ENCODE measurements at places on chromosomes 7 and 10.

DNA sequence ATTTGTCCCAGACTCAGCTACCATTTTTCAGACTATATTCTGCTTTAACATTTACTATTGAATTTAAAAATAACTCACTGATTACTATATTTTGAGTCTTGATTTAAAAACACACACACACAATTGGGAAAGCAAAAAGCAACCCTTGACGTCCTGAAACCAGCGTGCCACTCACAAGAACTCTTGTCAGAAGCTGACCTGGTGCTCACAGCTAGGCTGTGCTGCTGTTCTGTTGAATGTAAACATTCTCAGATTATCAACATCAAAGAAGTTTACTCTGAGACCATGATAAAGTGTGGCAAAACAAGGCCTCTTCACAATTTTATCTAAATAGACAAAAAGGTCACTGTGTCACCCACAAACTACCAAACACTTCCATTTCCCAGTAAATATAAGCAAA is 62.6 kb upstream of the CACNA2D1 start:
- no peak for DNase-seq

DNA sequence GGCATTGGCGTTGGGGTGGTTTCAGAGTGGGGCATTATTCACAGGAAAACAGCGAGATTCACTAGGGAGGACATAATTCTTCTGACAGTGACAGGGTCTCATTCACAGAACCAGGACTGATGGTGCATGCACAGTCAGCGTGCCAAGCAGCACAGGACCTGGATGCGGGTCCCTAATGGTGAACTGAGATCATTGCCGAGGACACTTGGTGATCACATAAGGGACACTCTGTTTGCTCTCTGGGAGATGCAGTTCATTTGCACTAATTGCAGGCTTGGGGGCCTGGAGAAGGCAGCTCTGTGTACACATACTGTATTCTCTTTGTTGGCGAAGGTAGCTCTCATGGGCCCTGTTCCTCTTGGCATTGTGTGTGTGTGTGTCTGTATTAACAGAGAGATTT is 716.1 kb downstream of the PHTF2 start:
- DNase-seq = no peak

- no peak for DNase-seq
Observed at GRCh38 chr7:75984130-75985008, 10.0 kb downstream of the TMEM120A start.

DNA sequence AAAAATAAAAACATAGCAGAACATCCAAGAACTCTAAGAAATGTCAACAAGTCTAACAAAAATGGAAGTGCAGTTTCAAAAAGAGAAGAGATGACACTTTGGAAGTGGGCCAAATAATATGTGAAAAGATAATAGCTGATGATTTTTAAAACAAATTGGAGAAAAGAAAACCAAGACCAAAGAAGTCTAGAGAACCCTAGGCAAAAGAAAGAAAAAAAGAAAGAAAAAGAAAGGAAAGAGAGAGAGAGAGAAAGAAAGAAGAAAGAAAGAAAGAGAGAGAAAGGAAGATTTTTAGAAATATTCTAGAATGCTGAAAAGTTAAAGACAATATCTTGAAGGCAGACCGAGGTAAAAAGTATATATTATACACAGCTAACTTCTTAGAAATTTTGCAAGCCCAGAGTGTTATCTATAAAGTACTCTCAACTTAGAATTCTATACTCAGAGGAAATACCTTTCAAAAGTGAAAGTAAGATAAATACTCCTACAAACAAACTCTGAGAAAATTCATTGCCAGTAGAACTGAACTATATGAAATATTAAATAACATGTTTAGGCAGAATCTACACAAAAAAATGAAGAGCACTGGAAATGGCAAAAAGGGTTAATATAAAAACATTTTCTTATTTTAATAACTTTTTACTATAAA is 138.7 kb upstream of the SMIM30 start:
- no peak for DNase-seq

GRCh38 chr7:106485031-106485551 is 175.9 kb downstream of the CCDC71L start:
- DNase-seq = no peak

GRCh38 chr10:48358162-48358561 is 51.7 kb downstream of the MAPK8 start:
- no peak for DNase-seq

GRCh38 chr10:93073539-93074146 is at the start of gene CYP26A1:
Gene CYP26A1 (plus strand): TSS chr10:93073893. CDS start chr10:93073935, 42 bp downstream.
- DNase-seq = no peak

GRCh38 chr7:89623018-89623672 is 531.1 kb upstream of the STEAP1 start:
- no peak for DNase-seq

DNA sequence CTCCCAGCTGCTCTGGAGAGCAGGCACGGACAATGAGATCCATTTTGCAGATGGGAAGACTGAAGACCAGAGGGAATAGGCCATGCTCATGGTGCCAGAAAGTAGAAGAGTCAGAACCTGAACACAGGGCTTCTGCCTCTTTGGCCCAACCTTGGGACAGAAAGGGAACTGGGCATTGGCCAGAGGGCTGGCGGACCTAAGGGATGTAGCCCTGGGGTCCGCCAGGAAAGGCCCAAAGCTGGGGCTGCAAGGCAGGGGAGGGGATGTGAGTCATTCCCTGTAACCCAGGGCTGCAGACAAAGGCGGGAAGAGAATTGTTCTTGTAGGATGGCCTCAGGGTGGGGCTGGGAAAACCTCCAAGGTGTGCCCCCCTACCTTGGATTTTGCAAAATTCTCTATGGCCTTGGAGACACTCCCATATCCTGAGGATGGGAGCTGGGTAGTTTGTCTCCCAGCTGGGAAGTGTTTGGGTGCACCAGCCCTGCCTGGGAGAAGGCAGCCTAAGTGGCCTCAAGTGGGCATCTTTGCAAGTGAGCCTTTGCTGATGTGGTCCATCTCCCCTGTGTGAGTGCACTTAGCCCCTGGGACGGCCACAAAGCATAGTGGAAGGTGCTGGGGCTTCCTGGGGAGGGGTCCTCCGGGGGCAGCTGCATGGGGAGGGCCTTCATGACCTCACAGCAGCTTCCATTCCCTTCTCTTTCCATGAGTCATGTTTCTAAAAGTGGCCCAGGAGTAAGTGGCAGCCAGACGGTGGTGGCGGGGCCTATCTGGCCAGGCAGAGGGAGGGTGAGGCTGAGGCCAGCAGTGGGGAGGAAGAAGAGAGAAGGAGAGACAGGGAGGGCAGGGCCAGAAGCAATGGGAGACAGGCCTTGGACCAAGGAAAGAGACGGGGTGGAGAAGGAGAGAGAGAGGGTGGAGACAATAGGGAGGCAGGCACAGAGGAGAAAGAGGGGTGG is 9.2 kb downstream of the AQP1 start:
- DNase-seq = no peak

- no peak for DNase-seq
Observed at GRCh38 chr10:113469796-113470195, 83.1 kb upstream of the HABP2 start.

DNA sequence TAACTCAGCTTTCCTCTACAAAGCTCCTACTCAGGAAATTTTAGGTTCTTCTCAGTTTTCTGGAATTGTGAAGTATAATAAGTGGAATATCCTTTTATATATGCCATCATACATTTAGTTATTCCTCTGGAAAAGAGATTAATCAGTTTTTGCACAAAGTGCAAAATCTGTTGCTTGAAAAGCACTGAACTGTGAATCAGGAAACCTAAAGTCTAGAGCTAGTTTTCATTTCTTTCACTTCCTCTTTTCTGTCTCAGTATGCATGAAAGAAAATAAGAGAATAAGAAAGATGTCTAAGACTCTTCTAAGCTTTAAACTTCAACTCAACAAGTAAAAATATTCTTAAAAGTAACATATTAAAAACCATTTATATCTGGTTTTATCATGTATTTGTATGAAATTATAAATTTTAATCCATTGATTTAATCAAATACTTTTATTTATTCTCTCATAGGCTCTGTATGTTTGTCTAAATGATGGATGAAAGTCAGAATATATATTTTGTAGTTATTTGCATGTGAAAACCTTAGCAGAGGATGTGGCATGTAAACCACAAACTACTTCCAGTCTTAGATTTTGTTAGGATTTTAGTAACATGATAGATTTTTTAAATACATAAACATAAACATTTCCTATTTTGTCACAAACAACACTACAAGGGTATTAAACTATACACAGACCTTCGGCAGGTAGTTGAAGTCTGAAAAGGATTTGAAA is 1073.0 kb downstream of the XPNPEP1 start:
- DNase-seq = no peak

DNA sequence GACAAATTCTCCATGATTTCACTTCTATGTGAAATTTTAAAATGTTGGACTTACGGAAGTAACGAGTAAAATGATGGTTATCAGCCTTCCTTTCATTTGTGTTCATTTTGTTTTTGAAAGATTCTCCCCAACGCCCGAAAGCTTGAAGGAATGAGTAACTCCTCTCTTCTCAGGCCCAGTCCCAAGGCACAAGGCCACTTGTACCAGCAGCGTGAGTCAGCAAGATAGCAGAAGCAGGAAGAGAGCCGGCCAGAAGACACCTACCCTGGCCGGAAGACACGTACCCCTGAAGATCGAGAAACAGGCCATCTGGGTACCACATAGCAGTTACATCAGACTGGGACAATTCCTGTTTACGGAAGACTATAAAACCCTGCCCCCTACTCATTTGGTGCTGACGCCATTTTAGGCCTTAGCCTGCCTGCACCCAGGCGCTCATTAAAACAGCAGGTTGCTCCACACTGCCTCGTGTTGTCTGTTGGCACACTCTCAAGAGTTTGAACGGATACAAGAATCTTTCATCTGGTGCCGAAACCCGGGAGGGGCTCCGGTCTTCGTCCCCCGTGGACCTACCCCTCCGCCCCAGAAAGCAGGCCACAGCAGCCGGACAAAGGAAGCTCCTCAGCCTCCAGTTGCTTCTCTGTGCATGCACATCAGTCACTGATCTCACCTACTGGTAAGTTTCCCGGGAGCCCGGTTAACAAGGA is 60.4 kb downstream of the LRRC17 start:
- no peak for DNase-seq

DNA sequence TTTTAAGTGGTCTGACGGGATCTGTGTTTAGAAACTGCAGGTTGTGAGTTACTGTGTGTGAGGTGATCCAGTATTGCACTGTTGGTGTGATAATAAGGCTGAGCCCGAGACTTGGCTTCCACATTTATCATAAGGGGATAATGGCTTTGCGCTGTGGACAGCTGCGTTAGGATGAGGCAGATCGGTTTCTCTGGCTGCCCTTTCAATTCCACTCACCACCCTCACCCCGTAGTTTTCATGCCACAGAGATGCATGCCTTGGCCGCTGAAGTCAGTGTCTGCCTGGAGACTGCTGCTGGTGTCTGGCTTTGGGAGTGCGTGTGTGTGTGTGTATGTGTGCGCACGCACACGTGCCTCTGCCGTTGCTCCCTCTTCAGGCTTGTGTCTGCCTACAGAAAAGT is 273.0 kb downstream of the CCDC3 start:
- no peak for DNase-seq

GRCh38 chr7:4733936-4734528 is 41.4 kb upstream of the AP5Z1 start:
- no peak for DNase-seq

DNA sequence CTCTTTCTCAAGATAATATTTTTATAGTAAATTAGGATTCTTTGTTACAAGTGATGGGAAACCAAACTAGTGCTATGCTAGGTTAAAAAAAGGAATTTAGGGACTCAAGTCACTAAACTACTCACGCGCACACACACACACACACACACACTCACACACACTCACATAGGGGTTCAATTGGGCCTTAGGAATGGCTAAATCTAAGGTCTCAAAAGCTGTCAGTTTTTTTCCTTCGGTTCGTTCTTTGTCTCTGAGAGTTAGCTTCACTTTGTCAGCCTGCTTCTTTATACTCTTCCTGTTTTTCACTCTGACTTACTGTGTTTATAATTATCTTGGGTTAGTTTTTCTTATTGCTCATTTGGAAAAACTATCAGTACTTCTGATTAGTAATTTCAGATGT is 138.9 kb downstream of the ADK start:
- no peak for DNase-seq

- DNase-seq = no peak
Observed at GRCh38 chr10:106519376-106520030, 645.0 kb downstream of the SORCS1 start.

- DNase-seq = no peak
Observed at GRCh38 chr7:127692200-127692599, 40.2 kb downstream of the SND1 start.

- DNase-seq = no peak
Observed at GRCh38 chr10:24731942-24732341, 8.3 kb upstream of the ARHGAP21 start.

- no peak for DNase-seq
Observed at GRCh38 chr10:7231509-7232414, 179.1 kb downstream of the SFMBT2 start.

GRCh38 chr7:80957226-80957777 is 38.5 kb upstream of the SEMA3C start:
- no peak for DNase-seq

Data from activated T-cell treated with anti-CD3 and anti-CD28 coated beads for 24 hours (primary cell).